GM23338 (cell line): ENCODE measurements at places on chromosomes 1 and 21.

DNA sequence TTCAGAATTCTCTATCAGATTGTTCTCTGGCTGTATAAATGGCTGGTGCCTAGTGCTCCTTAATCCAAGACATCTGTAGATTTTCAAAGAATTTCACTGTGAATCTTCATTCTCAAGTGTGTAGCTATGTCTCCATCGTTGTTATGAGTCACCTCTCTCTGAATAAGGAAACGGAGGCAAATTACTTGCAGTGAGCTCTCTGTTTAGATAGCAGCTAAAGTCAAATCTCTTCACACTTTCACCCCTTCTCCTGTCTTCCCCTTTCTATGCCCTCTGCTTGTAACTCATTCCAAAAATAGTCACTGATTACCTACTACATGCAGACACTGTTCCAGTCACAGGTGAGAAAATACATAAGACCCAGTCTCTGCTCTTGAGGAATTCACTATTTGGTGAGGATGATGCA is 39.7 kb downstream of the CHML start:
- no peak for DNase-seq

DNA sequence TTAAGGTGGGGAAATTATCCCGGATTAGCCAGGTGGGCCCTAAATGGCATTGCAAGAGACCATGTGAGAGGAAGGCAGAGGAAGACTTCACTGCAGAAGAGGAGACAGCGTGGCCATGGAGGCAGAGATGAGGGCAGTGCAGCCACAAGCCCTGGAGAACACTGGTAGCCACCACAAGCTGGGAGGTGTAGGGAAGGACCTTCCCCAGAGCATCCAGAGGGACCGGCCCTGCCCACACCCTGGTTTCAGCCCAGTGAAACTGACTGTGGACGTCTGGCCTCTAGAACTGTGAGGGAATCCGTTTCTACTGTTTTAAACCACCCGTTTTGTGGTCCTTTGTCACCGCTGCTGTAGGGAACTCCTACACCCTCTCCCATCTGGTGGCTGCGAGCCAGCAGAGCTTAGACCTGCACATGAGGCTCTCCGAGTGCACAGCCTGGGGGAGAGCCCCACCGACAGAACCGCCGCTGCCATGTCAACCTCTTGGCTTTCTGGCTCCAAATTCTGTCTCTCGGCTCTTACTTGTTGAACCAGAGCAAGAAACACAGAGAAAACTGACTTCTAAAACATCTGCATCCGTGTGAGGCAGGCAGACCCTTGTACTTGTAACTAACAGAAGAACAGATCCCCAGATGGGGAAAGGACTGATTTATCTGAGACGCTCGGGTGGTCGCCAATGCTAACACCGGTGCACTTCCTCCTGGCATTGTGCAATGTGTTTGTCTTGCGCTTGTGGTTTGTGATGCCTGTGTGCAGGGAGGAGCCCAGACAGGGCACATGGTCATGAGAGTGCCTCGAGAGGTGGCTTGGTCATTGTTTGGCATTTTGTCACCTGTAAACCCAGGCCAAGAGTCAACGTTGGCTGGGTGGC is 90.8 kb upstream of the TMPRSS2 start:
- DNase-seq = no peak

DNA sequence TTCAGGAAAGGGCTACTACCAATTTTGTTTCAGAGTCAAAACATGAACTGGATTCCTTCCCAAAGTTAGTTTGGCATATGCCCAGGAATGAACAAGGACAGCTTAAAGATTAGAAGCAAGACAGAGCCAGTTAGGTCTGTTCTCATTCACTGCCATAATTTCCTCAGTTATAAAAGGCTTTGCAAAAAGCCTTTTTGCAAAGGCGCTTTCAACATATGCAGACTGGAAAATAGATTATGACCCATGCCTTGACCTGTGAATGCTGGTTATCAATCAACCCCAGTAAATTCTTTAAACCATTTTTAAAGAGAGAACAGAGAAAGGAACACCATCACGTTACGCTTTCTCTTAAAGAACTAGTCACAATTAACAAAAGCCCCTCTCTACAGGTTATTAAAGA is 1.7 kb upstream of the FRRS1 start:
- no peak for DNase-seq

- DNase-seq = no peak
Measured at GRCh38 chr21:35346697-35347096, 297.6 kb upstream of the RUNX1 start.

GRCh38 chr1:76799700-76800099 is 67.6 kb upstream of the ST6GALNAC5 start:
- no peak for DNase-seq

- no peak for DNase-seq
Measured at GRCh38 chr1:11707621-11708276, 16.2 kb downstream of the DRAXIN start.

GRCh38 chr1:227797144-227797543 is 18.3 kb upstream of the PRSS38 start:
- DNase-seq = no peak

- DNase-seq = peak; percentile 74
Measured at GRCh38 chr1:3283849-3284248, 170.6 kb upstream of the ARHGEF16 start.

DNA sequence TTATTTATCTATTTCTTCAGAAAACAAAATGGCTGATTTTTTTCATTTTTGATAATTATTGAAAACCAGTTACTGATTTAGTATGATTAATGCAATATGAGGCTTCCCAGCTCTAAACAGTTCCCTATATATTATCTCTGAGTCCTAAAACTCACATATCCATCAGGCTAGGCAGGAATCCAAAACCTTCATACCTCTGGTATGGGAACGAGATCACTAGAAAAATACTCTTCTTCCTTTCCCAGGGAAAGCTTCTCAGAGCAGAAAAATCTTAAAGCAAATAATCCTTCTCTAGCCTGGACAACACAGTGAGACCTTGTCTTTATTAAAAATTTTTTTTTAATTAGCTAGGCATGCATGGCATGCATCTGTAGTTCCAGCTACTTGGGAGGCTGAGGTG is 42.5 kb downstream of the KDM5B start:
- no peak for DNase-seq

- no peak for DNase-seq
Measured at GRCh38 chr1:244876228-244876910, 12.0 kb upstream of the HNRNPU start.

GRCh38 chr1:195045072-195045471 is 1563.2 kb downstream of the KCNT2 start:
- no peak for DNase-seq

DNA sequence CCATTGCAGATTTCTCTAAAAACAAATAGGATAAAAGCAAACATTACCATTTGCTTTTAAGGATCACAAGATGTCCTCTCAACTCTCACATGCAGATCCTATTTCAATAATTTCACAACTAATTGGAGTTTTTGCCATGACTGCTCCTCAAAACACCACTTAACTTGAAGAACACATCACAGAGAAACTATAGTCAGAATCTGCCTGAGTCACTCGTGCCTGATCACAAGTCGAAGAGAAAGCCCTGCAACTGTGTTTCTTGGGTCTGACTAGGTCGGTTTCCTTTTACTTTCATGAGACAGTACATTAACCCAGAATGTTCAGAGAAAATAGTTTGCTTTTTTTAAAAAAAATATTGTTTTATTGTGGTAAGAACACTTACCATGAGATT is 46.3 kb upstream of the SMYD2 start:
- DNase-seq = no peak

DNA sequence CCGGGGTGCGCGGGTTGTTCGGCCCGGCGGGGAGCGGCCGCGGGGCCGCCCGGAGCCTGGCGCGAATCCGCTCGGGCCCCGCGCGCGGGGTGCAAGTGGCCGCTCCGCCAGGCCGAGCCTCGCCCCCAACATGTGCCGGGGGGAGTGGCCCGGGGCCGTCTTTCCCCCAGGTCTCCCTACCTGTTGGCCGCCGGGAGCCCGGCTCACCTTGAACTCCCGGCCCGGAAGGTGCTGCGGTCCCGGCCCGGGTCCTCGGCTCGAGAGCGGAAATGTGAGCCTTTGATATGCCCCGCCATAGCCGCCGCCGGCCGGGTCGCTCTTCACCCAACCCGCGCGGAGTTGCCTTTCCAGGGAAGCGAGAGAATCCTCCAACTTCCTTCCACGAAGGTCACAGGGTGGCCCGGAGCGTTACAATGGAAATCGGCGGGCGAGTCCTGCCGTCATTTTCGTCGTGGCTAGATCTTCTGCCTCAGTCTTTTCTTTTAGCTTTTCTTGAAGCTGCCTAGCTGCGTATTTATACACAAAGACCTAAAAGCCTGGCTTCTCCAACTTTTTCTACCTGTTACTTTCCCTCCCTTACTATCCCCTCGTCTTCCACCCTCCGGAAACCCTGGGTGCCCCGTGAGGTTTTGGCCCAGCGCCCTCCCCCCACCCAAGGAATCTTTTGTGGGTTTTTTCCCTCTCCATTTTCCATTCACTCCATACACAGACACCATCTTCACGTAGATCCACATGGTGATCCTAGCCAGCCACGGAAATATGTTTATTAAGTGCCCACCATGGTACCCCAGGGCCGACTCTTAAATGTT is 867 bp downstream of the PTGFRN start:
- peak; percentile 79 for DNase-seq

DNA sequence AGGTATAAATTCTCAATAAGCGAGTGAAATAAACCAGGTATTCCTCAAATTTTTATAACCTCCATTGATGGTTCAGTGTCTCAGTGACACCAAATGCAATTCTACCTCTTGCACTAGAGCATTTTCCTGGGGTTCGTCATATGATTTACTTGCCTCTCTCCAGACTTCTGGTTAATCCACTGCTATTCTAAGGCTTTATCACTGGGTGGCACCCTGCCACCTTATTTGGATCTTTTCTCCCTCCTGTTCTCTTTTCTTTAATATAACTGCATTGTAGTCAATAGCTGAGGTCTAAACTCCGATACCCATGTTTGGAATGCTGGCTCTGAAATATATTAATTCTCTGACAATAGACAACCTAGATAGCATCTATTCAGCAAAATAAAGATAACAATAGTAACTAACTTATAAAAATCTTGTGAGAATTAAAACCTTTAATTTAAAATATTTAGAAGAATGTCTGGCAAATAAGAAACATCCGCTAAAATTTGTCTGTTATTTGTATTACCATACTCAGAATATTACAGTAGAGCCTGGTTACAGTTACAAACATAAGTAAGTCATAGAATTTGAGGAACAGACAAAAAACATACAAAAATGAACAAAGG is 436.4 kb downstream of the PLA2G4A start:
- peak; percentile 77 for DNase-seq

GRCh38 chr1:59438058-59438560 is 141.2 kb downstream of the FGGY start:
- DNase-seq = no peak

- DNase-seq = no peak
Measured at GRCh38 chr1:173682184-173682583, 12.5 kb upstream of the ANKRD45 start.
